ENCODE measurements at places on chromosomes 1 and 21.

DNA sequence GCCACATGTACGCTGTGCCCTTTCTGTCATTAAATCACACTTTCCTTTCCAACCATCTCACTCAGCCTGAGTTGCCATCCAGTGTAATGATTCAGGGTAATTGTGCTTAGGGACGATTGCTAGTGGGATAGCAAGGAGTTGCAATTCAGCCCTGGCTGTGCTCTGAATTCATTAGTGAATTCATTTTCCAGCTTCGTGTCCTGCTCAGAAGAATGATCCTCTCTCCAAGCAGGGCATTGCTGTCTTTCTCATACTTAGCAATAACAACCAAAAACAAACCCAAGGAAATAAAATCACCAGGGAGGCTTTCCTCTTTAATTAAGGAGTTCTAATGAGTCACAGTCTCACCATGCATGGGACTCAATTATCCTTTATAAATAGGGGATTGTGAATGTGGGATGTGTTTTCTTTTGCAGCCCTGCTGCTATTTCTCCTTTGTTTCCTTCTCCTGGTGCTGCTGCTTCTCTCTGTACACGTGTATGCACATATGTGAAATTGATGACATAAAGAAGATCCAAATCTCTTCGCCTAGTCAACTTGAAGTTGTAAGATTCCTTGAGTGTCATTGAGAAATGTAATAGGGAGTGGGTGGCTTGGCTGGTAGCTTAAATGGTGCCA lies 167.0 kb downstream of the TSEN15 start:
- no peak for DNase-seq

DNA sequence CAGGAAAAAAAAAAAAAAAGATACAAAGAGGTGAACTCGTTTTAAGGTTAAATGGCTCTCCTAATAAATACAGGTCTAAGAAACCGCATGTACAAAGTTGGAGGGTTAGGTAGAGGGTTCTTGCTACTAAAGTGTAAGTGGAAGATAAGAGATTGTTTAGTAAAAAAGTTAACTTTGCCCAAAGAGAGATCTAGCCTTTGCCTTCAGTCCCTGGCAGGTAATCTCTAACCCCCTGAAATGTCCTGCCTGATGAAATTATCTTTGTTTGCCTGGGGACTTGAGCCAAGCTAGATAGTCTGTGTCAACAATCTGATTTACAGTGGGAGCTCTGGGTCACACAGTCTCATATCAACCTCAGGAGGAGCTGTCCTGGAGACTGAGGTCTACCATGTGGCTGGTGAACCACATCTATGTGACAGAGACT lies 57.6 kb downstream of the TRIM33 start:
- DNase-seq: no peak

GRCh38 chr1:164519426-164519825 lies 39.6 kb upstream of the PBX1 start:
- DNase-seq: no peak

GRCh38 chr21:15442743-15443469 lies 286.9 kb upstream of the USP25 start:
- DNase-seq: no peak

DNA sequence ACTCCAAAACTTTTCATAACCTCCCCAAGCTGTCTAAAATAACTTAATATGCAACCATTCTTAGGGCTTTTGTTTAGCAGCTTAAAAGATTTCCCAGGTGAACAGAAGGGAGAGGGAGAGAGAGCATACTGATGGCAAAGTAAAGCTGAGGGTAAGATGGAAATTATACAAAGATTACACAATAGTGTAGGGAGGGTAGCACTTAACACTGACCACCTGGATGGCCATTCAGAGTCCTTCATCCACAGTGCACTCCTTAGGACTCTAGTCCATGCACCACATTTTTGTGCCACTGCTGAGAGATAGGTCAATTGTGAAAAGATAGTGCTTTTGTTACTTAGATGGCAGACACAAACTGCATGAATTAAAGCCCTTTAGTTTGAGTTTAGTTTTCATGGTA lies 574.6 kb downstream of the LMO4 start:
- DNase-seq: no peak

DNA sequence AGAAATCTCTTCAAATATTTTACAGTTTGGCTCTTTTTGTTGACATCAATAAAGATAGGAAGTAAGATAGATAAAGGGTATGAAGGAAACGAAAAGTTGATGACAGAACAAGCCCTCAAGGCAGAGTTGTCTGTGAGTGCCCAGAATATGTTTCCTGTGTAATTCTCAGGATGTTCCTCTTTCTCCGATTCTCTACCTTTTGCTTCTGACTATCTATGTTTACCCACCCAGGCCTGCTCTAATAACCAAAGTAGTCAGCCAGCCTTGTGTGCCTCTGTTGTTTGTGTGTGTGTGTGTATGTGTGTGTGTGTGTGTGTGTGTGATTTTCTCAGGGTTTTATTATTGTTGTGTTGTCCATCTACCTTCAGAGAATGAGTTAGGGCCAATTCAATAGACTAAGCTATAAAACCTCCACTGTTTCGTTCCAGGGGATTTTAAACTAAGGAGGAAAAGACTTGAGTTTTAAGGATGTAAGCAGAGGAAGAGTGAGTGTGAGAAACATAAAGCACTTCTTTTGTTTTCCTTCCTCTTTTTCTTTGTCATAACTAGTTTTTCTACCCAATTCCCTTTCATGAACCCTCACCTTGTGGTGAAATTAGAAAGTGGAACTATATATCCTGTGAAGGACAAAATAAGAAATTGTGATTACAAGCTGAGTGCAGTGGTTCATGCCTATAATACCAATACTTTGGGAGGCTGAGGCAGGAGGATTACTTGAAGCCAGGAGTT lies 627.4 kb upstream of the NR5A2 start:
- no peak for DNase-seq

DNA sequence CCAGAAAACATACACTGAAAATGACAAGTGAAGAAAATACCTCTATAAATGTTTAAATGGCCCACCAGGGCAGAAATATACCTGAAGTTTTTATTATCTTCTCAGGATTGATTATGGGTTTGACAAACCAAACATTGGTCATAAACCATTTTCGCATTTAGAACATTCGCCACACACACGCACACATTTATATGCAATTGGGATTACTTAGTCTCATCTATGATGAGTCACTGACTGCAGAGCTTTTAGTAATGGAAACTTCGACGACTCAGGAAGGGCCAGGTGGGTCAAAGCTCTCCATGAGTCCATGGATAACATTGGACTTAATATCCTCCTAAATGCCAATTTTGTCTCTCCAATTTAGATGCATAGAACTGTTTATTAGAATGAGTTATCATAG lies 16.9 kb downstream of the NRDC start:
- DNase-seq: no peak

DNA sequence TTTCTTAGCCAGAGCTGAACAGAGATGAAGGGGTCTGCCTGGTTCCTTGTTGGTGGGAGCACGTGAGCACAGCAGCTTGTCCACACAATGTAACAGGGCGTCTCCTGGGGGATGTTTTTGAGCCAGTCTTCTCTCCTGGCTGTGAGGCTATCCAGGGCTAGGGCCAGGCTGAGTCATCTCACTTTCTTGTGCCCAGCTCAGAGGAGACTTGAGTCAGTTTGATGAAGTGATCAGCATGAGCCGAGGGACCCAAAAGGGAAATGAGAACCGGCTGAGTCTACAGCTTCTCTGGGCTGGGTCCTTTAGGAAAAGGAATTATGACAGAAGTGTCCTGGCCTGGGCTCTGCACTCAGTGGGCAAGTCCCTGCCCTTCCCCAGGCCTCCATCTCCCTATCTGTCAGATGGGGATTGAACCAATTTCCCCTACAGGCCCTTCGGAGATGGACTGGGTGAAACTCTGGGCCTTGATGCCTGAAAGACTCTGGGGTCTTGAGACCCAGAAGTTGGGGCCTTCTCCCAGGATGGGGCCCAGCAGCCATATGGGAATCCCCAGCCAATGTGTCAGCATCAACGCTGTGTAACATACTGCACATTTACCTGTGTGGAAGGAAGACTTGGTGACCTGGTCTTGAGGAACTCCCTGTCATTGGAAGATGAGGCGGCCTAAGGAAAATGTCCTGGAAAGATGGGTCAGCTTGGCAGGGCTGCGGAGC lies 36.6 kb downstream of the DMRTB1 start:
- peak; percentile 69 for DNase-seq

DNA sequence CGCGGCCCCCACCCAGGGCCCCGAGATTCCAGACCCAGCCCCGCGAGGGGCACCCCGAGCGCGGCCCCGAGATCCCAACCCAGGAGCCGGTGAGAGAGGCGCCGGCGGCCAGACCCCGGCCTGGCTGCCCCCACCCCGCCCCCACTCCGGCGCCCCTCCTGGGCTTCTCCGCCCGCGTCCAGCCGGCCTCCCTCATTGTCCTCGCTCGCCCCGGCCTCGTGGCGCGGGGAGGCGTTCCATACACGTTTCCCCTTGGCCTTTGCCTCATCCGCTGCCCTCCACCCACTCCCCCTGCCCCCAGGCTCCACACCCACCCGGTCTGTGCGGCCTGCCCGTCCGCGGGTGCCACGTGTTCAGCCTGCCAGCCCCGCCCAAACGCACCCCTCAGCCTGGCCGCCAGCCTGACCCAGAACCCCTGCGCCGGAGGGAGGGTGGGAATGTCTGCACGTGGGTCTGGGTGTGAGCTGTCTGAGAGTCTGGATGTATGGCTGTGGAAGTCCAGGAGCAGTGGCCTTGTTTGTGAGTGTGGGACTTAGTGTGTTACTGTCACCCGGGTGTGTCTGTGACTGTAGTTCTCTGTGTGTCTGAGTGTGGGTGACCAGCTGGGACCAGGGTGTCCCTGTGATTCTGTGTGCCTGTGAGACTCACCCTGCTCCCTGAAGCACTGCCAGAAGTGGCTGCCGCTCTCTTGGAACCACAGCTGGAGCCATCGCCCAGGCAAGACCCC lies 681 bp downstream of the B4GALT2 start:
- peak; percentile 75 for DNase-seq

DNA sequence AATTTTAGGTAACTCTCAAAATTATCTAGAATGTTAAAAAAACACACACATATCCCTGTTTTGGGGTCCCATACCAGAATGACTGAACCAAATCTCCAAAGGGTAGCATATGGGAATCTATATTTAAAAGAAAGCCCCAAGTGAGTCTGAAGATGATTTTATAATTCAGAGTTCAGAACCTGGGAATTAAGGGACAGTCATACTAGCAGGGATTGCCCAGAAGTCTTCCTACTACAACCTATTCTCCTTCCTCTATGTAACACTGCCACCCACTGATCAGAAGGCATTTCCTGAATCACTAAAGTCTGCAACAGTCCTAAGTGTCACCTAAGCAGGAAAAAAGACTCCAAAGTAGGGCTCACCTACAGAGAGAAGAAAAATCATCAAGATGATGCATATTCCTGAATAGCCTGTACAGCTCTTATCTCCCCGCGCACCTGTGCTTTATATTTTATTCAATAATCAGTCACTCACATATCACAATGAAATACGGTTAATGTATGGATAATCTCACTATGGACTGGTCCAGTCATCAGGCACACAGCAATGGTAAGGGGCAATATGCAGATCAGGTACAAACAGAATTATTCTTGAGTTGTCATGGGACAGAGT lies 4.9 kb downstream of the RGS1 start:
- DNase-seq: peak; percentile 56

GRCh38 chr1:42914092-42914627 lies 44.5 kb downstream of the SLC2A1 start:
- no peak for DNase-seq

GRCh38 chr1:110170766-110171733 lies 20.8 kb downstream of the SLC6A17 start:
- no peak for DNase-seq

DNA sequence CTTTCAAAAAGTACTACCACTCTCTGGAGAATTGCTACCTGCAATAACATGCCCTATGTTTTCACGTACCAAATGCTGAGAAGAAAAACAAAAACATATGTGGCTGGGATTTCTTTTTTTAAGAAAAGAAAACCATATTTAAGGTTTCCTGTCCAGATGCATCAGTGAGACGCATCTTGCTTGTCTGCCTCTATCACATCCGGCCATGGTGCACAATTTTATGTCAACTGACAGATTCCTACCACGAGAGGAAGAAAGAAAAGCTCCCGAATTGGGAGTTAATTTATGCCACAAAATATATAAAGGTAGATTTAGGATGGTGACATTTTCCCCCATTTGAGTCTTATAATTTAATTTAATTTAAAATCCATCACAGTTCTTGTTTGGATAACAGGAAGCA lies 62.3 kb upstream of the COL24A1 start:
- DNase-seq: no peak

- DNase-seq: no peak
These were observed 124.7 kb upstream of the BRINP3 start for GRCh38 chr1:190602325-190602724.

DNA sequence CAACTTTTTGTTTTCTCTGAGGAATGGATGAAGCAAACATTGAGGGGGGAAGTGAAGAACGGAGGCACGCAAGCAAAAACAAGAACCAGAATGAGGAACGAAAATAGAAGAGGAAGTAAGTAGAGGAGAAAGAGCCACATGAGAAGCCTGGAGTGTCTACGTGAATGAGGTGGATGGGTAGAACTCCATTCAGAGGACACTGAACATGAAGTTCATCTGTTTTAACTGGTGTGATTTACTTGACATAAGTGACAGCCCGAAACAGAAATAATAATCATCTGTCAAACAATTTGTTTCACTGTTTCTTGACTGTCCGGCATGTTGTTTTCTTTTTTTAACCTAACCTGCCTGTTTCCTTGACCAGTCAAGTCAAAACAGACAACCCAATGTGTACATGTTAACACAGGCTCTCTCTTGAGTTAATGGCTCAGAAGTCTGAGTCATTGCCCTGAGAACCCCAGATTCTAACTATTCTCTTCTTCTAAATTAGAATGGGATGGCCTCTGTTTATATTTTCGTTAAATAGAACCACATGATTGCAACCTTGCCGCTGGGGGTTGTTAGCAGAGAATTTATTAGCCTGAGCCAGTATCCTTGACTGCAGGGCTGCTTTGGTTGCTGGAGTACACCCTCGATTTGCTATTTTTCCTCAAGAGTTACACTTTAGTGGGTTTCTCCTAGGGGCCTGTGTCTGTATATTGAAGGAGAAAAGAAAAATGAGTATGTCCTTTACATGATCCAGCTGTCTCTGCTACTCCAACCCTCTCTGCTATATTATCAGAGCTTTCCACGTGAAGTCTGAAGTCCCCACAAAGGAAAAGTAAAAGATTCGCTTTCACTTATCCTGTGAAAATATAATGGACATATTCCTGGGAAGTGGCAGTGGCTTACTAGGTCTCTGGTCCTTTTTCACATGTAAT lies 151.7 kb downstream of the ZC3H11B start:
- peak; percentile 57 for DNase-seq

GRCh38 chr1:203626910-203627246 lies 246 bp downstream of the ATP2B4 start:
- DNase-seq: no peak

- peak; percentile 78 for DNase-seq
These were observed 107.3 kb upstream of the RUNX3 start for GRCh38 chr1:25037174-25038074.

DNA sequence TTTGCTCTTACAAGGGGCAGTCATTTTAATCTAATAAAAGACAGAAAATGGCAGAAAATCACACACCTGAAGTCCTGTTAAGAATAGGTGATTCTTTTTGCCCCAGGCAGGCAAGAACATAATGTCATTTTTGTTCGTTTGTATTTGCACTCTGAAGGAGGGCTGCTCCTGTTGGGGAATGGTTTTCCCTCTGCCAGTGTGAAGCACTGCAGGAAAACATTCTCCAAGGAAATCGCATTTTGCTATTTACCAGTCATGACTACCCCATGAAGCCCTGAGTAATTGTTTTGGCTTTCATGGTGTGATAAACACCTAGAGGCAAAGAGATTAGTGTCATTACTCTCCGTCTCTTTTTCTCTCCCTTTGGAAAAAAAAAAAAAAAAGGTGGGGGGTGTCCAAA lies 345.5 kb downstream of the NTNG1 start:
- DNase-seq: no peak

All from AG20443 (cell line).